ENCODE measurements at places on chromosomes 3 and 15.
A peak's percentile ranks its signal among the peaks of the same experiment; 100 is the strongest.

- no peak for DNase-seq
These were observed 263.0 kb downstream of the EBLN2 start for GRCh38 chr3:73324203-73325155.

- DNase-seq: peak; percentile 40
These were observed 14.4 kb downstream of the RNU5B-1 start for GRCh38 chr15:65318870-65319356.

DNA sequence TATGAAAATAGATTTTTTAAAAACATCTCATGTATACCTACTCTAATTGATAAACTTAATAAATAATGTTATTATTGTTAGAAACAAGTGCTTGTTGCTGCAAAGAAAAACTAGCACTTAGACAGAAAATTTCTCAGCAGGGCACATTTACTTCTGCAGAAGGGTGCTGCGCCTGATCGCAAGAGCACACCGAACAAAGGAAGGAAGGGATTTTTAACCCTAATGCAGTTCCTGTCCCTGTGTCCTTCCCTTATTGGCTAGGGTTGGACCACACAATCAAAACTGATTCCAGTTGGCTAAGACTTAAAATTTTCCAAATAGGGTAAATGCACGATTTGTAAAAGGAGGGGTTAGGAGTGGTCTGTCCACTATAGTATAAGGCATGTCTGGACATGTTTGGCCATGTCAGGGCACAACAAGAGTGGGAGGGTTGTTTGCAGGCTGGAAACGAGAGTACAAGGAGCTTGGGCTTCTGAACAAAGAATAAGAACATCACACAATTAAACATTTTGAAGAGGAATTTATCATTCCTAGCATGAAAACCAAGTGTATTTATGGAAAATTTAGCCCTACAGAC is 4.7 kb downstream of the DTWD1 start:
- no peak for DNase-seq

GRCh38 chr15:34654625-34655024 is 71.2 kb upstream of the GOLGA8B start:
- no peak for DNase-seq

- DNase-seq: no peak
These were observed 77.8 kb downstream of the B3GNT5 start for GRCh38 chr3:183330881-183331280.

Data from stimulated activated CD4-positive, alpha-beta T cell treated with anti-CD3 and anti-CD28 coated beads, TNF-alpha, amount 100 ng/mL, for 1 hour (primary cell).